ENCODE measurements at places on chromosomes 7 and 10.

DNA sequence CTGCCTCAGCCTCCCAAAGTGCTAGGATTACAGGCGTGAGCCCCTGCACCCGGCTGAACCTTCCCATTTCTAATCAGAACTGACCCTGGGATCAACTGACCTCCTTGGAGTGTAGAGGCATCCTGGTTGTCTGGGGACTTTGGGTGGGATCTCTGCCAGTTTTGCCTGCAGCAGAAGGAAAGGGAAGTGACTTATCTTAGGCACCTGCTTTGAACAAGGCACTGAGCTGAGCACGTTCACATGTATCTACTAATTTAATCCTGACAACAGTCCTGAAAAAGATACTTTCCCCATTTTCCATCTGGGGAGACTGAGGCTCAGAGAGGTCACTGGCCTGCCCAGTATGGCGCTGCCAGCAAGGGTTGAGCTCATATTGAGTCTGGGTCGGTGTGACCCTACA is 153.4 kb downstream of the CUX1 start:
- DNase-seq, result no peak

- DNase-seq, result no peak
Observed at GRCh38 chr10:90644165-90644564, 213.7 kb downstream of the HTR7 start.

- DNase-seq, result no peak
Observed at GRCh38 chr10:80167471-80168161, 35.1 kb downstream of the PLAC9 start.

- DNase-seq, result no peak
Observed at GRCh38 chr10:61841338-61841875, 60.1 kb upstream of the ARID5B start.

DNA sequence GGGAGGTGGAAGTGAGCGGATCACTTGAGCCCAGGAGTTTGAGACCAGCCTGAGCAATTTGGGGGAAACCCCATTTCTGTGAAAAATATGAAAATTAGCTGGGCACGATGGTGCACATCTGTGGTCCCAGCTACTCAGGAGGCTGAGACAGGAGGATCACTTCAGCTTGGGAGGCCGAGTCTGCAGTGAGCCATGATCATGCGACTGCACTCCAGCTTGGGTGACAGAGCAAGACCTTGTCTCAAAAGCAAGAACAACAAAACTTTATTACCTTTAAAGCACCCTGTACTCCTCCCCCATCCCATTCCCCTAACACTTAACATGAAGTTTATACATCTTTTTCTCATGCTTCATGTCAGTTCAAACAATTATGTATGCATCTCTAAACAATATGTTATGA is 1.3 kb upstream of the TMEM248 start:
- DNase-seq, result no peak

GRCh38 chr10:110483633-110484032 is 14.1 kb upstream of the DUSP5 start:
- DNase-seq, result no peak

- no peak for DNase-seq
Observed at GRCh38 chr10:122139627-122140170, 131.4 kb upstream of the BTBD16 start.

- DNase-seq, result no peak
Observed at GRCh38 chr10:98332623-98333269, 64.8 kb upstream of the LOXL4 start.

DNA sequence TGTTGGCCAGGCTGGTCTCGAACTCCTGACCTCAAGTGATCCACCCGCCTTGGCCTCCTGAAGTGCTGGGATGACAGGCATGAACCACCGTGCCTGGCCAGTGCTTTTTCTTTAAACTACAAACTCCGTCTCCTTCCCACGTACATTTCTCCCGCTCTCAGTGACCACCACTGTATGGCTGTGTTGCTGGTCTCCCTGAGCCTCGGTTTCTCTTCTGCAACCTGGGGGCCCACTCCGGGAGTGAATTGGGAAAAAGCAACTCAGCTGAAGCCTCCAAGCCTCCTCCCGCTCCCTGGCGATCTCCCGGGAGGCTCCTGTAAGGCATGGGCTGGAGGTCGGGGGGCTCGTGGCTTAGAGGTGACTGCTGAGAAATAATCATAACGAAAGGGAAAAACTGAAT is 136.3 kb downstream of the ELFN1 start:
- no peak for DNase-seq

- DNase-seq, result no peak
Observed at GRCh38 chr10:61825628-61826027, 75.9 kb upstream of the ARID5B start.

- no peak for DNase-seq
Observed at GRCh38 chr10:21260066-21260465, 265.4 kb downstream of the SKIDA1 start.

DNA sequence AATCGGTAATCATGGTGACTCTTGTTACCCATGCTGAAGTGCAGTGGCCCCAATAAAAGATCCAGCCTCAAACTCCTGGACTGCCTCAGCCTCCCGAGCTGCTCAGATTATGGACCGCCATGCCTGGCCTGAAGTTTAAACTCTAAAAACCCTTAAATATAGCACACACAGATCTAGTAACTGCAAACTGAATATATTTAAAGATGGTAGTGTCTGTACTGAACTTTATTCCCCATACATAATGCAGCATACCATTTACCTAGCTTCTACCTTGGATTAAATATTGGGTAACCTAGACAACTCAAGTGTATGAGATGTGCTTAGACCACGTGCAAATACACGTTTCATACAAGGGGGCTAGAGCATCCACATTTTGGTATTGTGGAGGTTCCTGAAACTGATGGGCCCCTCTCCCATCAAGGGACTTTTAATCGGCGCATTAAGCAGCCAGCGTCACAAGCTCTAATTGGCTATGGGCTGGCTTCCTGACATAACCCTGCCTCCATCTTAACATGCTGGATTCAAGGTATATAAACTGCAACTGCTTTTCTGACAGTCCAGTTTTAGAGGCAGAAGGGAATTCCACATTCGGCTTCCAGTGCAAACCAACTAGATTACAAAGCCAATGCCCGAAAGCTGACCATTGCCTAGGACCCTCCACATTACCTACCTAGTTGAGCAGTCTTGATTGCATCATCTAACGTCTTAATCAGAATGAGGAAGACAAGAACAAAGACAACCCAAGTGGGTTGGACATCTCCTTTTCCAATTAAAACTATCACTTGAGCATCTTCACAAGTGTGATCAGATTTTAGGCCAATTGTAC is 13.0 kb downstream of the HNRNPA2B1 start:
- no peak for DNase-seq

- no peak for DNase-seq
Observed at GRCh38 chr7:2521341-2521745, 1.8 kb downstream of the LFNG start.

GRCh38 chr7:95863623-95864022 is 91.3 kb downstream of the DYNC1I1 start:
- no peak for DNase-seq

- DNase-seq, result no peak
Observed at GRCh38 chr10:33966946-33967345, 632.5 kb upstream of the NRP1 start.

GRCh38 chr10:119252051-119252465 is 44.7 kb downstream of the GRK5 start:
- no peak for DNase-seq

DNA sequence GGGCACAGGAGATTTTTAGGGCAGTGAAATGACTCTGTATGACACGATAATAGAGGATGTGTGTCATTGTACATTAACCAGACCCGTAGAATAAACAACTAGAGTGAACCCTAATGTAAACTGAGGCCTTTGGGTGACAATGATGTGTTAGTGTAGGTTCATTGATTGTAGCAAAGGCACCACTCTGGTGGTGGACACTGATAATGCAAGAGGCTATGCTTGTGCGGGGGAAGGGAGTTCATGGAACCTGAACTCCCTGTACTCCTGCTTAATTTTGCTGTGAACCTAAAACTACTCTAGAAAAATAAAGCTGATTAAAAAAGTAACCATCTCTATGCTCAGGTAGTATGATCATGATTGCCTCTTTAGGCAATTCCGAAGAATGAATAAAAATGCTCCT is 96.3 kb upstream of the VIPR2 start:
- DNase-seq, result no peak

GRCh38 chr7:151790830-151791620 is 85.9 kb downstream of the PRKAG2 start:
- DNase-seq, result no peak

- DNase-seq, result no peak
Observed at GRCh38 chr10:130412317-130412716, 276.1 kb downstream of the GLRX3 start.

GRCh38 chr10:87740254-87740655 is 77.8 kb downstream of the ATAD1 start:
- no peak for DNase-seq

DNA sequence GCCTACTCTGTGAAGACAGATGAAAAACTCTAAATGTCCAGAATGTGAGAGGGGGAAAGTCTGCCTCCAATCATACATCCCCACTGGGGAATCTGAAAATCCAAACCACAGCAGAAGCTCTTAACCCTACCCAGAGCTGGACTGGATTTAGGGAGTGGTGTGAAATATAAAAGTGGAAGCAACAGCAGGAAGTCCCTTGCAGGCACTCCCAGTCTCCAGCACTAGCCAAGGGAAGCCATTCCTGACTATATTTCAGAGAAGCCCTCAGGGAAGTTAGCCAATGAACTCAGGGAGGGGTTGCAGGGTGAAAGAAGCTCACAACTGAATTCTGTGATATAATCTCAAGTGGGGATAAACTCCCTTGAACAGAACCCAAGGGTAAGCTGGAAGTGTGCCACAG is 51.5 kb downstream of the CRPPA start:
- no peak for DNase-seq

GRCh38 chr10:66642217-66642616 is 283.6 kb upstream of the LRRTM3 start:
- DNase-seq, result no peak

GRCh38 chr10:97861097-97861750 is 11.6 kb downstream of the GOLGA7B start:
- DNase-seq, result no peak

DNA sequence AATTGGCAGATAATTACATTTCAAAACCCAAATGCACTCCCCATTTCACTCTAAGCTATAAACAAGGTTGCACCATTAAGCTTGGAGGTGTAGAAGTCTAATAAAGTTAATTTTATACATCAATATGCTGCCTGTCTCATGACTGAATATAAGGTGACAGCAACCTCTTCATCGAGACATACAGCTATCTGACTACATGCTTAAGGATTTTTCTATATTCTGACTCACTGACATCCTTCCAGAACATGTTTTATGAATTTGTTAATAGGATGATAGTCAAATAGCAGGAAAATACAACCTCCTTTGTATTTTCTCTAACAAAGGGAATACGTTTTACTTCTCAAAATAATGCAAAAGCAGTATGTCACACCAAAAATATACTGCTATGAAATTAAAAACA is 76.6 kb downstream of the NRBF2 start:
- no peak for DNase-seq

GRCh38 chr7:149409895-149410294 is 51.0 kb downstream of the ZNF777 start:
- no peak for DNase-seq

- no peak for DNase-seq
Observed at GRCh38 chr7:34060196-34060947, 155.0 kb downstream of the BMPER start.

- DNase-seq, result no peak
Observed at GRCh38 chr10:49058463-49059255, 56.7 kb downstream of the VSTM4 start.

- no peak for DNase-seq
Observed at GRCh38 chr10:114028425-114028824, 15.2 kb upstream of the ADRB1 start.

DNA sequence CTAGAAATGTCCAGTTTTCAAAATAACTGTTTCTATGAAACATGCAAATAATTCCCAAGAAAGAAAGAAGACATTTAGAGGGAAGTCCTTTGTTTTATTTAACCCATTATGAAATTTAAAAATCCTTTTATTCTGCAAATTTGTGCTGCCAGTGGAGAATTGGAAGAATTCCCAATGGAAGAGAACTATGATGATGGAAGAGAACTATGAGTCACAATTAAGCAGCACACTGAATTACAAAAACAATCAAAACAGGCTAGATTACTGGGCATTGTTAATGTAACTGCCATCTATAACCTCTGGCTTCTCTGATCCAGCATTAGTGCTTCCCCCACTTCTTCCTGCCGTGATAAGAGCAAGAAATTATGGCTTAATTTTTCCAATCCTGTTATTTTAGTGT is 126.2 kb upstream of the FEZF1 start:
- DNase-seq, result no peak

- no peak for DNase-seq
Observed at GRCh38 chr7:131502810-131503508, 53.5 kb downstream of the PODXL start.

- DNase-seq, result no peak
Observed at GRCh38 chr7:138032186-138032585, 30.3 kb upstream of the CREB3L2 start.

DNA sequence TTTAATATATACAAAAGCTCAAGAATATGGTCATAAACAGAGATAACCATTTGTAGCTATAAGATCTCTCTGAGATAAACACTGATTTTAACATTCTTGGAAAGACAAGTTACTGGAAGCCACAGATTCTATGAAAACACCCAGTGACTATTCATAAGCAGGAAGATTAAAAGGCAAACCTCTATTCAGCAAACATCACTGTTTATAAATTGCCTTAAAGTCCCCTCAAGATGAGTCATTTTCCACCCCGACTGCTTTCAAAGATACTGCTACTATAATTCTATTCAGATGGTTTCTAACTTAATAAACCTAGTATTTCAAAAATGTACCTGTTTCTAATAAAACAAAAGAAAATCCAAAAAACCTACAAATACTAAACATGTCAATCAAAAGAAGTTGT is 21.0 kb downstream of the TM9SF3 start:
- no peak for DNase-seq

DNA sequence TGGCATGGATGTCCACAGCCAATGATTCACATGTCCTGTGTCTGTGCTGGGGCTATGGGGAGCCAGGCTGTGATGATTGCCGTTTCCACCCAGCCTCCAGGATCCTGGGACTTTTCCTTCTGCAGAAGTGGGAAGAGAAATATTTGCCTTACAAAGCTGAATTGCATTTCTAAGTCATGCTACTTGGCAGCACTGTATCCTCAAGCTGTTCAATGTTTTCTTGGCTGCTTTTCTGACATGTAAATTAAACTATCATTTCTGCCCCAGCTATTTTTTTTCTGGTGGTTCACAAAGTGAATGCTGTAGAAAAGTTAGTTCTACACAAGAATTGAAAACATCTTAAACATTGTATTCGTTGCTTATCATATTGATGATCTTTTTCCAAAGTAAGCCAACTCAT is 51.9 kb upstream of the TCERG1L start:
- DNase-seq, result no peak

GRCh38 chr7:99190359-99191009 is 17.4 kb downstream of the KPNA7 start:
- DNase-seq, result no peak

GRCh38 chr10:4707221-4707620 is 118.8 kb upstream of the AKR1E2 start:
- no peak for DNase-seq

DNA sequence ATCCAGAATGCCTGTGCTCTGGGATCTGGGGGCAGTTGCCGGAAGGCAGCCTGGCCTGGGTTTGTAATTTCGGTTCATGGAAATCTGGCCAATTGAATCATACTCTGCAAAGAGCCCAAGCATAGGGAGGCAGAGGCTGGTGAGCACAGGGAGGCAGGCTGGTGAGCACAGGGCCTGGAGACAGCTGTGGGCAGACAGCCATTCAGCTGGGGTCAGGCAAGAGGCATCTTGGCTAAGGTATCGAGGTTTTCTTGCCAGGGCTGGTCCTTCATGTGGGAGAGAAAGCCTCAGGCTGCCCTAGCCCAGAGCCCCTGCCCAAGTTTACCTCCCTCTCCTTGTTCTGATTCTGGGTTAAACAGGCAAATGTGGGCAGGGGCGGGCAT is 63.7 kb upstream of the BAIAP2L1 start:
- no peak for DNase-seq

Data from stimulated activated CD8-positive, alpha-beta memory T cell treated with anti-CD3 and anti-CD28 coated beads, Interleukin-7, amount 100 ng/mL, for 1 hour (primary cell).